ENCODE measurements at places on chromosomes 3 and 15.

DNA sequence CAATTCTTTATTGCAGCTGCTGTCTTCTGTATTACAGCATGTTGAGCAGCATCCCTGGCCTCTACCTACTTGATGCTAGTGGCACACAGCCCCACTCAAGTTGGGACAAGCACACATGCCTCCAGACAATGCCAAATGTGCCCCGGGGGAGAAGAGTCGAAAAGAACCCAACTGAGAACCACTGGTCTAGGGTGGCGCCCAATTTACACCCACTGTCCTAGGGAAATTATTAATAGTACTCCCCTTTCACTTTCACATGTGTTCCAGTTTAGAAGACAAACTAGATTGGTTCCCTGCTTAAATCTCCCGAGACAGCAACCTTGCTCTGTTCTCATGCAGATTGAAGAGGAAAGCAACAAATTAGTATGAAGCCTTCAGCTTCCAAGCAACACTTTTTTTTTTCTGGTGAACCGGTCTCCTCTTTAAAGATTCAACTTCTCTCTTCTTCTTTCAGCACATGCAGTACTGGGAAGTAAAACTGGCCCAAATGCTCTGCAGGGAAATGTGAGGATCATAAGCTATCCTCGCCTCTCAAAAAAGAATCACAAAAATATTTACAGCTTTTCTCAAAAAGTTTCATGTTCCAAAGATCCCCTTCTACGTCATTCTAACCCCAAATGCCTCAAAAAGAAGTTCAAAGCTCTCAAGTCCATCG lies 823.9 kb upstream of the CFAP20DC start:
- no peak for DNase-seq

GRCh38 chr3:42349765-42350594 lies 60.4 kb downstream of the LYZL4 start:
- DNase-seq, result no peak

- DNase-seq, result no peak
Measured at GRCh38 chr3:87792198-87792533, 266.6 kb downstream of the CGGBP1 start.

GRCh38 chr15:52790941-52791751 lies 1.0 kb upstream of the ONECUT1 start:
- no peak for DNase-seq

DNA sequence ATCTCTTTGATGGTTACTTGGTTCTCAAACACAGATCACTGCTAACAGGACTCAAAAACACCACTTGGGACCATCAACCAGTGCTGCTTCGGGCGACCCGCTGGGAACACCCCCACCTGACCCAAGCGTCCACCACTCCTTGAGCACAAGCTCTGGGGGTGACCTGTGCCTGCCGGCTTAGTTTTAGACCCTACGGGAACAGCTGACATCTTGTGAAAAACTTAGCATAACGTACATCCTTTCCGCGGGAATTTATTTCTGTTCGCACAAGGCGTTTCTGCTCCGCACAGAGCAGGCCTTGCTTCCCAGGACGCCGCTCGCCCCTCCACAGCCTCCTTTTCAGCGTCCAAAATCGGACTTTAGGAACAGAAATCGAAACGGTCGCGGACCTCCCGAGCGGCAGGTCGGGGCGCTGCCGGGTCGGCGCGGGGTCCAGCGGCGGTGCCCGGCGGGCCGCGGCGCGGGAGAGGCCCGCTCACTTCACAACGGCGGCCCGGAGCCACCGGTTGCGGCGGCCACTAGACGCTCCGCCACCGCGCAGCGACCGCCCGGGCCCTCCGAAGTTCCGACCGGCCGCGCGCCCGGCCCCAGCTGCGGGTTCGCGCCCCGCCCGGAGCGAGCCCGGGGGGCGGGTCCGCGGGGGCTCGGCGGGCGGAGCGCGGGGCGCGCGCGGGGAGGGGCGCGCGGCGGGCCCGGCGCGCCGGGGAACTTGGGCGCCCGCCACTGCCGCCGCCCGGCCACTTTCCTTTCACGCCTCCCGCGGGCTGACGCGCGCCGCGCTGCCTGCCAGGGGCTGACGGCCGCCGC lies 959 bp downstream of the SFMBT1 start:
- no peak for DNase-seq

- DNase-seq, result no peak
Measured at GRCh38 chr3:8891774-8892173, 71.5 kb downstream of the RAD18 start.

- no peak for DNase-seq
Measured at GRCh38 chr15:29470794-29471193, 201.2 kb upstream of the NSMCE3 start.

DNA sequence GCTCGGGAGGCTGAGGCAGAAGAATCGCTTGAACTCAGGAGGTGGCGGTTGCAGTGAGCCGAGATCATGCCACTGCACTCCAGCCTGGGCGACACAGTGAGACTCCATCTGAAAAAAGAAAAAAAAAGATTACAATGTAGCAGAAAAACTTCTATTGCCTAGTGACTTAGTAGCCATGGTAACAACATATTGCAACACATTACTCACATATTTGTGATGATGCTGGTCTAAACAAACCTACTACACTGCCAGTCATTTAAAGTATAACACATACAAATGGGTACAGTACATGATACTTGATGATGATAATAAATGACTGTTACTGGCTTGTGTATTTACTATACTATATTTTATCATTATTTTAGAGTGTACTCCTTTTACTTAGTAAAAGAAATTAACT lies 125.6 kb downstream of the PLOD2 start:
- DNase-seq, result no peak

DNA sequence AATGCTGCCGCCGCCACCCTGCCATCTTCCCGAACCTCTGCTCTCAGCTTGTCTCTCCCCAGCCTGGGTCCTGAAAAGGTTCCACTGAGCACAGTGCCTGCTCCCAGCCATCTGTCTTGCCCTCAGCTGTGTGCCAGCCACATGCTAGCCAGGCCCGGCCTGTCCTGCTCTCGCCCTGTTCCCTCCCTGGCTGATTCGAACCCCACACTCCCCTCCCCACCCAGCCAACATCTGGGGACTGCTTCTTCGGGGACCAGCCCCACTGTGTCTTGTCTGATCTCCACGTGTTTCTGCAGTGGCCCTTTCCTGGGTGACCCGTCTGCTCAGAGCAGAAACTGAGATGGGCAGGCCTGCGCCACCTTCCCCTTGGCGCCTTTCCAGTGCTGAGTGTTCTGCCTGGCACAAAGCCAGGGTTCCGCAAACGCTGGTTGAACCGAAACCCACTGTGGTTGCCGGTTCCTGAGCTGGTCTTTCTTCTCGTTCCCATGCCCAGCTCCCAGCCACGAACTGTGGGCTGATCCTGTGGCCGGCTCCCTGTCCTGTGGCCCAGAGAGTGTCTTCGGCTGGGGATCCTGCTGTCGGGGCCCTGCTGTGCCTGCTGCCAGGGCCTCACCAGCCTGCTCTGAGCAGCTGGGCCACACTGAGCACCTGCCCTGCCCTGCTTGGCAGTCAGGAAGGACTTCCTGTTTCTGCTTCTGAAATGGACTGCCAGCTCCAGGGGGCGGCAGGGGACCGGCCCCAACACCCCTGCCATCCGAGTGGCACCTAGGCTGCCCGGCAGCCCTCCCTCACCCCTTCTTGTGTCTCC lies 62.7 kb upstream of the KLF13 start:
- DNase-seq, result no peak

- DNase-seq, result no peak
Measured at GRCh38 chr3:100274361-100274760, 13.6 kb downstream of the TBC1D23 start.

DNA sequence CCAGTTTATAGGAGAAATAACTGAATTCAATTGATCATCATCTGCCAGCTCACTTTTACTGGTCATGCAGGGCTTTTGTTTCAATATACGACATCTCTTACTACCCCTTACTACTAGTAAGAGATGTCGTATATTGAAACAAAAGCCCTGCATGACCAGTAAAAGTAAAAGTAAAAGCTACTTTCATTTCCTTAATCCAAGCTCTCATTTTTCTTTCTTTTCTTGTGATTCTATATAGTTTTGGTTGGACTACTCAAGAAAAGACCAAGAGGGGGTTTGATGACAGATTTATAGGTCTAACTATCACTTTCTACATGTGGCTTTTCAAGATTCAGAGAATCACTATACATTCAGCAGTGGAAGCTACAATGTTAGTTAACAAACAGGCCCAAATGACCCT lies 1237.3 kb downstream of the ROBO2 start:
- DNase-seq, result no peak

DNA sequence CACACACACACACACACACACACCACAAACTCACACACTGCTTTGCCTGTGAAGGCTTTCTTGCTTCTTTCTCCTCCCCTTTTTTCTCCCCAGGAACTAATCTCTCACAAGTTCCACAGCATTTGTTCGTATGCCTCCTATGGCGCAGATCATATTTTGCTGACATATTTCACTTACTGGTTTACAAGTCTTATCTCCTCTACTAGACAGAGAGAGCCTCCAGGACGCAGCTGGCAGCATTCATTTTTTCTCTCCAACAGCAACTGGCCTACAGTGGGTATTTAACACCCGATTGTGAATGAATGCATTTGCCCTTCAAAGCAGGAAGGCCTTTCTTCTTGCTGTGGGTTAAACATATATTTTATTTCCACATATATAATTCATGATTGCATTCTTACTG lies 47.0 kb upstream of the DLG1 start:
- no peak for DNase-seq

DNA sequence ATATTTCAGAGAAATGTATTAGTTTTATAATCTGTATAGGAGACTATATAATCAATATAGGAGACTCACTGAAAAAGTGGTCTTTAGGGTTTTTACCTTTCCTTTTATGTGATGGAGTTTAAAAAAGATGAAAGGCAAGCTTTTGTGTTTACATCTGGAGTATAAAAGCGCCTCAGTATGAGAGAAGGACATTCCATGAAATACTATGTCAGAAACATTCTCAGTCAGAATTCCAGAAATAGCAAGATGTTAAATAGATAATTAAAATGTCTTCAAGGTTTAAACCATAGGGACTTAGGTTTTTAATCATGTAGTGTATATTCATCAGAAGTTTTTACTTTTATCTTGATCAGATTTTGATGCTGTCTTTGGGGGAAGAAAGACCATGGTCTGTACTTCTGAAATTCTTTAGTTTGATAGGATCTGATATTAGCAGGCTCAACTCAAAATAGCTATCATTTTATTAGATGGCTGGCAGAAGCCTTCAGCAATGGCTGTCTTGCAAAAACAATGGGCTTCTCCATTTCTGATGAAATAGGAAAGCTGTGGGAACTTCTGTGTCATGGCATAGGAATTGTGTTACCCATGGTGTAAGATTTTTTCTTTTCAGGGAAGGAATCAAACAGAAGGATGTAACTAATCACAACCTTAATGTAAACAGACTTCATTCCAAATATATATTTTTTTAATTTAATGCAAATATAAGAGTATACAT lies 209.6 kb upstream of the PLSCR5 start:
- DNase-seq, result no peak

GRCh38 chr3:3110299-3110630 lies at the start of gene IL5RA:
Gene IL5RA (minus strand): TSS chr3:3110374. CDS start chr3:3104984, 5,390 bp downstream.
- no peak for DNase-seq

DNA sequence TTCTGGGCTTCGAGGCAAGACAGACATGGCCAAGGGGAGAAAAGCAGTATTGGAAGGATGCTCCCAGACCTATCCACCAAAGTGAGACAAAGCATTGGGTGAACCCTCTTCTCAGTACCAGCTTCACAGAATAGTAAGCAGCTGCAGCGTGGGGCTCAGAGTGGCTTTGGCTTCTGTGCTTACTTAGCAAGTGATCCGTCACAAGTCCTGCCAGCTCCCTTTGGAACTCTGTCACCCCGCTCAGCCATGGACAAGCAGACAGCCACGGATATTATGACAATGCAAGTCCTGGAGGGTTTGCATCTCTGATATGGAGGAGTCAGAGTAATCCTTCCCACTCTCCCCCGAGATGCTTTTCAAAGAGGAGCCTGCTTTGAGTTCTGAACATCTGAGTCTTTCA lies 90.8 kb downstream of the SLCO3A1 start:
- DNase-seq, result no peak

DNA sequence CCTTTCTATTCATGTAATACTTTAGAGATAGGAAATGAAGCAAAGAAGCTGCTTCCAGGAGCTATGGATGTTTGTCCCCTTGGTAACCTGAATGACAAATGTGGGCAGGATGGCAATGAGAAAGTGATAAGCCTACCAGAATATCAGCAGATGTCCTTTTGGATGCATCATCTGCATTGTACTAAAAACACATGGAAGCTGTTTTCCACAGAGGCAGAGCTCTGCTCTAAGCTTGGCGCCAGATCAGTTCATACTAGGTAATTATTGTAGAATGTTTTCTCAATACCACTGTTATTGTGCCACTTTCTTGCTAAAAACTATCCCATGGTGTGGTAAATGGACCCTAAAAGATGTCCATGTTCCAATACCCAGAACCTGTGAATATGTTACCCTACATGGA lies 100.2 kb downstream of the DTWD1 start:
- no peak for DNase-seq

GRCh38 chr3:18127174-18127858 lies 297.8 kb downstream of the SATB1 start:
- DNase-seq, result no peak

- DNase-seq, result no peak
Measured at GRCh38 chr3:11434017-11434526, 161.9 kb downstream of the ATG7 start.

DNA sequence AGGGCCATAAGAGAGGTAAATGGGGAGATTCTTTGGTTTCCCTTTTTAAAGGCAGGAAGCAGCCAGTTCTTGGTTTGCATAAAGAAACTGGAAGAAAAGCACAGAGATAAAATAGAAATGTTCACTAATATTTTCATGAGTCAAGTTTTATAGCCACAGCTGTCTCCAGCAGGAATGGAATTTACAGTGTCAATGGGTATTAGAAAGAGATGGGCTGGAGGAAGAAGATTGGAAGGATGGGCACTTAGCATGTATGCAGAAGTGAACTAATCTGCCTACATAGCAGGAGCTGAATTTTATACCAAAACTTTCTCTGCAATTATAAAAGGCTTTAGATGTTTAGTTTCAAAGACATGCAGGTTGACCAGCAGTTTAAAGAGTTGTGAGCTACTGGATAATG lies 521.9 kb upstream of the GOLIM4 start:
- DNase-seq, result no peak

DNA sequence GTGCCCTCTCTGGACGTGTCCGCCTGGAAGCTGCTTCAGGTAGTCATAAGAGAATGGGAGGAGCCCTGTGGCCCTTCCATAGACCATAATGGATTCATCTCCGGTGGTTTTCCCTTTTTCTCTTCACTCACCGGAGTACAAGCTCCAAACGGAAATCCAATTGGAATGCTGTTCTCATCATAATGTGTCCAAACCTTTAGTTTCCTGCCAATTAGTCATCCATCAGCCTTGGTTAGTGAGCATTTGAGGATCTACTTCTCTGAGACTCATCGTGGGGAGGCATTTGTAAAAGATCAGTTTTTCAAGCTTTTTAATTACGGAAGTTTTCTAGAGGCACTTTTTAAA lies 34.9 kb downstream of the ABHD2 start:
- DNase-seq, result no peak

- DNase-seq, result no peak
Measured at GRCh38 chr3:31234145-31234544, 298.6 kb upstream of the STT3B start.

GRCh38 chr3:152879130-152879789 lies 44.3 kb downstream of the P2RY1 start:
- no peak for DNase-seq
